ENCODE measurements at places on chromosomes 11 and 22.

- DNase-seq = no peak
Measured at GRCh38 chr11:33317662-33318061, 60.5 kb downstream of the HIPK3 start.

DNA sequence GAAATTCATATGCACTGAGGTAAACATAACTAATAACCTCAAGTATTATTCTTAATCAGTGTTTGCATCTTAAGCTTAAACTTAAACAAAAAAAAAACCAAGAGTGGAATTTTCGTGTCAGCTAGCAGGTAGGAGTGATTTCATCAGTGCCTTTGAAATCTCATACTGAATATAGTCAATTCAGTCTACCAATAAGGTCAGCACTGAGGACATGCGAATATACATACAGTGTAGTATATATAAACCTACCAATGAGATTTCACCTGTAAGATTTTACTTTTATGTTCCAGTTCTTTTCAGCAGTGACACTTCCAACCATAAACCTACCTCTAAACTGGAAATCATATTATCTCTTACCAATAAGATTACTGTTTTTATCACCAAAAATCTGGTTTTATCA, 27.0 kb downstream of the SAAL1 start:
- DNase-seq = no peak

- no peak for DNase-seq
Measured at GRCh38 chr11:66851239-66851596, 5.6 kb upstream of the LRFN4 start.

GRCh38 chr22:28931844-28932567, 48.6 kb downstream of the ZNRF3 start:
- no peak for DNase-seq

All from T1000 (cell line).